ENCODE measurements at places on chromosomes 11 and 22.

DNA sequence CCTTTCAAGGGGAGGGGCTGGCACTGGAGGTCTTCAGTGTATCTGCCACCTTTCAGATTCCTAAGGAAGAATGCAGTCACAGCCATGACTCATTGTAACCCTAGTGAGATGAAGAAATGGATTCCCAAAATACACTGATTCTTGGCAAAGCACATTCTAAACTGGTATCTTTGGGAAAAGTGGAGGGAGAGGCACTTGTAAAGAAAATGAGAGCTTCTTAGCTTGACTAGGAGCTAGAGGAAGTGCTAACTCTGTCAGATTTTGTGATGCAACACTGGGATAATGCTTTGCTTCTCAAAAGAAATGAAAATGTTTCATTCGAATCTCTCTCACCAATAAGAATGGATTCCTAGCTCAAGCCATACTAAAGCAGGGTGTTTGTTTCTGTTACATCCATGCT lies 14.3 kb downstream of the NRIP3 start:
- no peak for DNase-seq

- DNase-seq: no peak
Observed at GRCh38 chr22:44100411-44100810, 76.3 kb downstream of the PARVB start.

DNA sequence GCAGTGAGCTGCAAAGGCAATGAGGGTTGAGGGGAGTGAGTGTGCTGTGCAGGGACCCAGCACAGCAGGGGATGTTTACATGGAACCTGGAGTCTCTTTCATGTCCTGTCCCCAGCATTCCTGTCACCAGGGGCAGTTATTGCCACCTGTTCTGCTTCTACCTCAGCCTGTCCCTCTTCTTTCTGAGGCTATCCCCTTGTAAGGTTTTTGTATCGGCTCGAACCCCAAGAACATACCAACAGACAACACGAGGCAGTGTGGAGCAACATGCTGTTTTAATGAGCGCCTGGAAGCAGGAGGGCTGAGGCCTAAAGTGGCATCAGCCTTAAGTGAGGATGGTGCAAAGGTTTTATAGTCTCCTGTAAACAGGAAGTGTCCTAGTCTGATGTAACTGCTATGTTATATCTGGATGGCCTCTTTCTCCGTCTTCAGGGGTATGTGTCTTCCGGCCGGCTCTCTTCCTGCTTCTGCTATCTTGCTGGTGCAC lies 3.9 kb downstream of the SCGB2A2 start:
- DNase-seq: no peak

GRCh38 chr11:102840018-102840417 lies 3.4 kb downstream of the MMP3 start:
- DNase-seq: no peak

DNA sequence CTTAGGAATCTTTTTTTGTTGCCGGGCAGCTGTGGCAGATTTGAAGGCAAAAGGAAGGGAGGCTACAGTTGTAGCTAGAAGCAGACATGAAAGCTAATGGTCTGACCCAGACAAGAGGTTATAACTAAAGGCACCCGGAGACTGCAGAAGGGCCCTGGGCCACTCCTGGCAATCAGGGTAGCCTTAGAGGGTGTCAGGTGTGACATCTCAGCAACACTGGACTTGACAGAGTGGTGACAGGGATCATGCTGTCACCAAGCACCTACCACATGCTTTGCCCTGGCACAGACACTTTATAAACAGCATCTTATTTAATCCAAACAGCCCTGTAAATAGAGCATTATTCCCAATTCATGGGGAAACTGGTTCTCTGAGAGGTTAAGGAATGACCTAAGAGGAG lies 25.7 kb downstream of the TUB start:
- DNase-seq: no peak

DNA sequence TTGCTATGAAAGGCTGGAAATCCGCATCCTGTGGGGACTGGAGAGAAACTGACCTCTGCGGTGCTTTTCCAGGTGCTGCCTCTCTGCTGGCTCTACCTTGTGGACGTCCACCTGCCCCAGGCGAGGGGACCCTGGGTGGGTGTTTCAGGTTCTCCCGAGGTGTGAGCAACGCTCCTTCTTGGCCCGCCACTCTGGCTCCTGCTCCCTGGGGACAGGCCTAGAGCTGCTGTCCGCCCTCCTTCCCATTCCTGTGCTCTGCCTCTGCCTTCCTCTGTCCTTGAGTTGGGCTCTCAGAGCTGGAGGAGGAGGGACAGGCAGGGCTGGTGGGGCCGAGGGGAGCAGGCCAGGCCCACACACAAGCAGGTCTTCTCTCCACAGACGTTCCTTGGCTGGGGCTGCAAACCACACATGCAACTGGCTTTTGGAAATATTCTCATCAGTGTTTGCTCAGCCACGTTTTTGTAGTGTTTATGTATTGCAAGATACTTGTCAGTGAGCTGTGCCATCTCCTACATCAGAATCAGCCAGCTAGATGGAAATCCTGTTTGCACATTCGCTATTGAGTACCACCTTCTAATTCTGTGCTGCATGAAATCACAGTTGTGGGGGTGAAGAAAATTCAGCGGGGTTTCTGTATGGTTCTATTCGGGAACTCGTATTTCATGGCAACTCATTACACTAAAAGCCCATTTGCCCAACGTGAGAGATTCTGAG lies 1115.0 kb downstream of the BRD1 start:
- no peak for DNase-seq

GRCh38 chr22:33544707-33545106 lies 375.6 kb downstream of the LARGE1 start:
- no peak for DNase-seq

GRCh38 chr22:37417264-37417663 lies 10.0 kb downstream of the ELFN2 start:
- DNase-seq: no peak

GRCh38 chr22:20203552-20204201 lies 52.8 kb upstream of the CCDC188 start:
- no peak for DNase-seq

DNA sequence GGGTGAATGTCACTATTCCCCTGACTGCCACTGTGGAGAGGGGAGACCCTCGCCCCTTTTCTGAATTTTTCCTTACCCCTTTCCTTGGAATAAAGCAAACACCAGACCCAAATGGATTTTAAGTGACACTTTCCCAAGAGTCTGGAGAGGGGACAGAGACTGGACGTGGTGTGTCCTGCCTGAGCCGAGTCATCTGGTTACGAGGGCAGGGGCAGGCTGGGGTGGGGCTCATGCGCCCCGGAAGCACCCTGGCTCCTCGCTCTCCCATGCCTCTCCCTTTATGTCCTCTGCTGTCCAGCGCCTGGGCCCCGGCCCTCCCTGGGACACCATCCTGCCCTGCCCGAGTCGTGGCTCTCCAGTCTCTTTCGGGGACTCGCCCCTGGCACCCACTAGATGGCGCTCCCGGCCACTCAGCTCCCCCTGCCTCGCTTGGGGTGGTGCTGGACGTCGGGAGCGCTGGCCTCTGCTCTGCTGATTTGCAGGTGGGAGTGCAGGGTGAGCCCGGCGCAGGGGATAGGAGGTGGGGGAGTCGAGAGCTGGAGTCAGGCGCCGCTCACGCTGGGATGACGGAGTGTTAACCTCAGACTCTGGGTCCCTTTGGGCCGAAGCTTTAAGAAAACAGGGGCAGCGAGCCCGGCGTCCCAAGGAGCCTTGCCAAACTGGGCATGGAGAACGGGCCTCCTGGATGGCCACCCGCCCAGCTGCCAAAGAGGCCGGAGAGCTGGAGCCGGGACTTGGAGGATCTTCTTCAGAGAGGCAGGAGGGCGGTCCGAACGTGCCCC lies 89.8 kb downstream of the RPS6KA4 start:
- DNase-seq: peak; percentile 69

DNA sequence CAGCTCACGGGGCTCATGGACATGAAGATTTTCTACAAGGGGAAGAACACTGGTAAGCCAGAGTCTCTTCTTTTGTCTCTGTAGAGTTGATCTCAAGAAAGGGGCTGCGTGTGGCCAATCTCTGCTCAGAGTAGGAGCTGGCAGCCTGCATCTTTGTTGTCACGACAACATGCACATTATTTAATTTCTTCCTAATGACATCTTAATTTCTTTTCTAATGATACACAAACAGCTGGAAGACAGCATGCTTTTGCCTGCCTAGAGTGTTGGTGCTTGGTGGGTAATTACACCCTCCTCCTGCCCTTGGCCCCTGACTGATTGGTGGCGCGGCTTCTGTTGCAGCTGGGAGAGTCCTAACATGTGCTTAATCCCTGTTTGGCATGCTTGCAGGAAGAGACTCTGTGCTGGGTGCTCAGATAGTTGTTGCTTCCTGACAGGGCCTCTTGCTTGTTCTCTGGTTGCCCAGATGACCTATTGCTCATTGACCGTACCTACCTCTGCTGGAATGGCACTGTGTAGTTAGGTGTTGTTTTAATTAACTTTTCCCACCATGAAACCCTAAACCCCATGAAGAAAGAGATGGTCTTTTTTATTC lies 106.9 kb upstream of the SORL1-AS1 start:
- no peak for DNase-seq

- no peak for DNase-seq
Observed at GRCh38 chr11:62033191-62034035, 66.0 kb upstream of the FTH1 start.

- DNase-seq: peak; percentile 49
Observed at GRCh38 chr11:64146036-64146955, 19.6 kb downstream of the MACROD1 start.

- DNase-seq: no peak
Observed at GRCh38 chr11:48104568-48104924, 112.1 kb upstream of the OR4B1 start.
